Activated CD4-positive, alpha-beta T cell treated with anti-CD3 and anti-CD28 coated beads, Interleukin-2, Interleukin-6, amounts not matched to agents 100 ng/mL and 50 ng/mL, durations not matched to agents 16 hours and 8 hours (primary cell): ENCODE measurements at places on chromosomes 4 and X.
A peak's percentile ranks its signal among the peaks of the same experiment; 100 is the strongest.

DNA sequence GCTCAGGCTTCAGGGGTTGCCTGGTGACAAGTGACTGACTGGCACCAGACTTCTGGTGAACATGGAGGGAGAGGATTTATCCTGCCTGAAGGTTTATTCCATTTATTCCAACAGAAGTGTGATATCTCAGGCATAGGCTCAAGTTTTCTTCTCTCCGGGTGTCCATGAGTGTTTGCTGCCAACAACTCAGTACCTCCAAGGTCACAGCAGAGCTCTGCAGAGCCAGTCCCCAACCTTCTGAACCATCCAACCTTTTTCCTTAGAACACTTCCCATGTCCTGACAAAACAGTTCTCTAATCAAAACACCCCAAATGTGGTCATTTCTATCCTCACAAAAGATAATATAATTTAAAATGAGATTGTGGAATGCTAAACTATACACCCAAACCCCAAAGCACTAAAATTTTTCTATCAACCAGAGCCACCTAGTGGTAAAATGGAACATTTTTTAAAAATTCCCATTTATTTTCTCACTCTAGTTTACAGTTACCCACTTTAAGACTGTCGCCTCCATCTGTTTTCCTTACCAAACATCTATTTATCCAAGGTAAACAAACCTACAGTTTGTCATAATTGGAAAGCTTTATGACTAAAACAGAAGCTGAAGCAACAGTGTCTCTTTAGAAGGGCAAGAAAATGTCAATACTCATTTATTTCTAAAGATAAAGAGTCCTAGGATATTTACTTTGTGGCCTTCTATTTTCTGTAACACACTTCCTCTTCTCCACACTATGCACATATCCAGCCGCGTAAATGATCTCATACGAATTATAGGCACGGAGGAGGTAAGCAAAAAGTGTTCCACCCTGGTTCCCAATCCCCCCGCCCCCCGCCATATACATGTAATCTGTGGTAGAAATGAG is 39.5 kb downstream of the TMEM154 start:
- DNase-seq = peak; percentile 23

GRCh38 chr4:106063009-106063408 is 167.7 kb downstream of the NPNT start:
- no peak for DNase-seq

- DNase-seq = peak; percentile 33
These were observed 126.1 kb downstream of the INPP4B start for GRCh38 chr4:142719854-142720541.

GRCh38 chrX:39633293-39633692 is 464.5 kb downstream of the BCOR start:
- DNase-seq = no peak

DNA sequence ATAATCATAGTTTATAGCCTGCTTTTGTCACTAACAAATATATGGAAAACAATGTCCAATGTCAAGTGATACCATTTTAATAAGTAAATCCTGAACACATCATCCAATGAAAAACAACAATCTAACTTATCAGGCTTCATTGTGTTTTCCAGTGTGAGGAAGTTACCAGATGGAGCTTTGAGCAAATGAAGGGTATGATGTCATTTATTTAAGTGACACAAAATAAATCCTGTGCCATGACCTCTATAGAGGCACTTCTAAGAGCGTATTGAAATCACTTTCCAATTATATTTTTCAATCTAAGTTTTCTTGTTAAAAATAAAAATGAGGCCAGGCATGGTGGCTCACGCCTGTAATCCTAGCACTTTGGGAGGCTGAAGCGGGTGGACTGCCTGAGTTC is 48.2 kb upstream of the NMU start:
- no peak for DNase-seq

- no peak for DNase-seq
These were observed 147.0 kb downstream of the AFAP1 start for GRCh38 chr4:7792616-7793015.

DNA sequence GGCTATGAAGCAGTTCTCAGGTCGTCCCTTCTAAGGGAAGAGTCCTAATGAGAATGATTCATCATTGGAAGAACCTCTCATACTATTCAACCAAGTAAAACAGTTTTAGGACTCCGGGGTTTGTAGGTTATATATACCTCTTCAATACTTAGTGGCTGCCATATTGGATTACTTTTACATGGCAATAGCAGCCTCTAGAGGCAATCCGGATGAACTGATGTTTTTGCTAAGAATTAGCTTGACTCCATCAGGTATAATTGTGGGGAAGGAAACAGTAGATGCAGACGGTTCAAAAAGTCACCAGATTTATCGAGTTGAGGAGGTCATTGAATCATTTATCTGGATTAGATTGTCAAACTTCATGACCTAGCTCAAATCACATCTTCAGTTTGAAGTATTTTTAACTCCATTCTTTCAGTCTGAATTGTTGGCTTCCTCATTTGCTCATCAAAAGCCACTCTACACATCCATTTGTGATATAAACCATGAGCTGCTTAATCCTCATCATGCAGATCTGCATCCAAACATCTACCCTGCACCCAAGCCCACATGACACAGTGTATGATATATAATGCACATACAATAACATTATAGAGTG is 28.4 kb downstream of the GUCY1B1 start:
- peak; percentile 56 for DNase-seq

GRCh38 chr4:174318829-174319764 is 35.4 kb downstream of the CEP44 start:
- peak; percentile 45 for DNase-seq

DNA sequence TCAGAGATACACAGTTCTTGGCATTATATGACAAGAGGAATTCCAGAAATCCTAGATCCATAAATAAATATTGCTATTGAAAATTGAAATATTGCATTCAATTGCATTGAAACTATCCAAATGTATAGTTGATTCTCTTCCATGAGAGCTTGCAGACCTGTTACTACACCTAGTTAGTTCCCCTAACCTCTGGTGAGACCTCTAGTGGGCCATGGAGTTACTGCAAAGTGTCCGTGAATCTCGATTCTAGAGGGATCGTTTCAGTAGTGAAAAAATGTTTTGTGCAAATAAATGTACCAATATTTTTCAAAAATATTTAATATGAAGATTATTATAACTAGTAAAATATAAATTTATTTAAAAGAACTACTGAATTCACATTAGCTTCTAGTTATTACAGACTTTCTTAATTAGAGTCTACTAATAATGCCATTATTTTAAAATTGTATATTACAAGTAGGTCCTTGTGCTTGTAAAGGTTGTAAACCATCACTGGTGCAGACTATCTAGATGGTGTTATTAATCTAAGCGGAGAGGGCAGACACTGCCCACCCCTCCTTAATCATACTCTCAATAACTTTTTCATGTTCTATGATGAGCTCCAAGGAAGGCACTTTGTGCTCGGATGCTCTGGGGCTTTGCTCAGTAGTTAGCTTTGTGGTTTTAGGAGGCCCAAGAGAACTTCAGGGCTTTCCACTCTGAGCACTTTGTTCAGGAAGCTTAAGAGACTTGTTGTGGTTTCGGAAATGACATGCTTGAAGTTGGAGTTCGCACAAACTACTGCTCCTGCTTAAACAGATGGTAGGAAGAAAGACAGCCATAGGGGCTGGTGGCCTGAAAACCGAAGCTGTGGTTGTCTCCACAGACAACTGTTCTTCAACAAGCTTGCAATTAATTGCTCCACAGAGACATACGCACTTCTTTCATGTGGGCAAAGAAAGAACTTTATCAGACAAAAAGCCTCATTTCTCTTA is 42.8 kb downstream of the IL21 start:
- peak; percentile 84 for DNase-seq

DNA sequence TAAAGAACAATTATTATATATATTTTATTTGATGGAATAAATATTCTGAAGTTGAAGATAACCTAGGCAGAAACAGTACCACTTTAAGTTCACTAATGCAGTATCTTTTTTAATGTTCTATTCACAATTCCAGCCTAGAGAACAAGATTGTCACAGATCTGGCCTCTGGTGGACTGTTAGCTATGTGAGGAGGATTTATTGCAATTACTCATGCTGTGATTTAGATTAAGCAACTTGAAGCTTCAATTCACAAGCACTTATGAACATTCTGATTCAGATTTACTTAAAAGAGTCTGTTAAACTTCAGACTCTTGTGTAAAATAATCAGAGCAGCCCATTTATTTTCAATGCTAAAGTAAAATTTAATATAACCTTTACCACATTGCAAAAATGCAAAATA is 1489.8 kb downstream of the STIM2 start:
- DNase-seq = no peak

DNA sequence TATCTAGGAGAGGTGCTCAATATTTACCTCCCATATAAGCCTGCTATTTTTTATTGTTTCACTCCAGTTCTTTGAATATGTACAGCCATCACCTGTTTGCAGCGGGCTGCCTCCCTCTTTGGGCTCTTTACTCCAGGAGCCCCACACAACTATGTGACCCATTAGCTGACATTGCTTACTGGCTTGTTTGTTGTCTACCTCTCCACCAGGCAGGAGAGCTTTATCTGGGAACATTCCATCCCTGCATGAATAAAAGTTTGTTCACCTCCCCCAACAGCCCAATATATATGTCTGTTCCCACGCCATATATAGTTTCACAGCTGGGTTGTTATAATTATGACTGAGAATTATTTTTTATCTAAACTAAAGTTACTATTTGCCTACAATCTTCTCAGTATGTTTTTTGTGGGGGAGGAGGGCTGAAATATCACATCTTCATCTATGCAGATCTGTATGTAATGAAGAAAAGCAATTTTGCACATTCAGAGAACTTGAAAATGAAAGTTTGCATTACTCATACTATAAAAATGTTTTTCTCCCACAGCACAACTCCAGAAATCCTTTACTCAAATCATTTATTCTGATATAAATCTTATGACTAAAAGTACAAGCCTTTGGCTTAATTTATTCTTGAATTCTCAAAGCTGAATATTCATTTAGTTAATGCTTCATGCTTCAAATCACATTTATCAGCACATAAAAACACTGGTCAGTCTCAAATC is 61.2 kb upstream of the DAPP1 start:
- no peak for DNase-seq
